Stimulated activated CD8-positive, alpha-beta memory T cell treated with anti-CD3 and anti-CD28 coated beads, Interleukin-15, amount 100 ng/mL, for 1 hour (primary cell): ENCODE measurements at places on chromosomes 2 and 18.

DNA sequence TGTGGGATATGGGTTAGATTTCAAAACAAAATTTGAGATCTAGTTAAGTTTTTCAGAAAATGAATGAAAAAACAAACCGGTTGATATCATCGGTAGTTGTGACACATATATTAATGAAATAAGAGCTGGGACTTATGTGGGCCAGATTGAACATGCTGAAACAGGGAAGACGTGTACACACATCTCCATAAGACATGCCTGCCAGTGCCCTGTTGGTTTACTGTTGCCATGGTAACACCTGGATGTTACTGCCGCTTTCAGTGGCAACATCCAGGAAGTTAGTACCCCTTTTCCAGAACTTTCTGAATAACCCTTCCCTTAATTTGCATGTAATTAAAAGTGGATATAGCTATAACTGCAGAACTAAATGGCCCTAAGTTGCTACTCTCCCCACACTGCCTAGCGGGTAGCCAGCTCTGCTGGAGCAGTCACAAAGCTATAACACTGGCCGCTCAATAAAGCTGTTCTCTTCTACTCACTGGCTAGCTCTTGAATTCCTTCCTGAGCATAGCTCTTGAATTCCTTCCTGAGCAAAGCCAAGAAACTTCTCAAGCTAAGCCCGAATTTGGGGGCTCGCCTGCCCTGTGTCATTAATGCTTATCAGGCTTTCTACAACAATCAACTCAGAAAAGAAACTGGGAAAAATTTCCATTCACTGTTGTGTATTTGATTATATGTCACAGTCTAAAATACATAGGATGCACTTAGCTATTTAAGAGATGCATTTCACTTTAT lies 776.3 kb upstream of the CDH7 start:
- DNase-seq = no peak

- DNase-seq = no peak
Measured at GRCh38 chr18:46095532-46095931, 2.6 kb downstream of the ATP5F1A start.

DNA sequence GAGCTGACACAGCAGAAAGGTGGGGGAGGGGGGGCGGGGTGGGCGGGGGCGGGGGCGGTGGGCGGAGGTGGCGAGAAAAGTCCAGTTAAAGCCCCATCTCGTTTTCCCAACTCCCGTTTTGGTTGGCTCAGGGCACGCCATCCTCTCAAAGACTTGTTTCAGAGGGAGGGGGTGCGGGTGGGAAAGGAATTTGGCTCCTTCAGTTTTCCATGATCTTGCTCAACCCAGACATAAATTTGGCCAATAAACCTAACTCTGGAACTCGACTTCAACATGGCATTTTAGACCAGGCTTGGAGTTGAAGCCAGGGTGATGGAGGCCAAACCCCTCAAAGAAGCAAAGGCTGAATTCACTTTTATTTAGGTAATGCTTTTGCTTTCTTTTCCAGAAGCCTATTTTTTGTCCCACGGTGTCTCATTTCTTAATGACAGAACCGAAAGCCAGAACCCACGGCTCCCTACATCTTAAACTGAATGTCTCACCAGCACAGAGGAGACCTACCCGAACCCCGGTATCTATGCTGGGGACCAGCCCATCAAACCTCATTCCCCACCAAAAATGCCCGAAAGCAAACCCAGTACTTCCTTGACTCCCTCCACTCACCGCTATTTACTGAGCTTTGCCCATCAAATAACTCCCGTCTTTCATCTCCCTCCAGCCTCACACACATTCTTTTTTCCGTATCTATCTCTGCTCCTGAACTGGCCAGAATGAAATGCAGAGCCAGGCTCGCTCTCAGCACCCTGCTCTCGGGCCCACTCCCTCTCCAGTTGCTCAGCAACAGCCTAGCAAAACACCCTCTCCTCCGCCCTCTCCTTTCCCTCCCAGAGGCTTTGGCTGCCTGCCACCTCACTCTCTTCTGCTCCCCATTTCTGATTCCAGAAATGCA lies 4.3 kb downstream of the IGFBP5 start:
- DNase-seq = no peak

DNA sequence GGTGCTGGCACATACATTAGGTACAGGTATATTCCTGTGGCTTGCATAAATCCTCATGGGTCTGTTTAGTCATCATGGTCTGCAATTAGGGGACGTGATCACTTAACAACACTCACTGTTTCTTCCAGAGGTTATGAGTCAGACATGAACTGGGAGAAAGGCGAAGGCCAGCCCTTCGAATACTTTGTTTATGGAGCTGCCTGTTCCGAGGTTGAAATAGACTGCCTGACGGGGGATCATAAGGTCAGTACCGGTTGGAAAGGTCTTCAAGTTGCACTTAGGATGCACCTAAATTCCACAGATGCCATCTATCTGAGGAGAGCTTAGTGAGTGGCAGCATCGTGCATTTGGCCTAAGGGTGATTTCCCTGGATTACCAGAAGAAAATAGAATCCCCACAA lies 76.9 kb downstream of the AOX1 start:
- DNase-seq = no peak

DNA sequence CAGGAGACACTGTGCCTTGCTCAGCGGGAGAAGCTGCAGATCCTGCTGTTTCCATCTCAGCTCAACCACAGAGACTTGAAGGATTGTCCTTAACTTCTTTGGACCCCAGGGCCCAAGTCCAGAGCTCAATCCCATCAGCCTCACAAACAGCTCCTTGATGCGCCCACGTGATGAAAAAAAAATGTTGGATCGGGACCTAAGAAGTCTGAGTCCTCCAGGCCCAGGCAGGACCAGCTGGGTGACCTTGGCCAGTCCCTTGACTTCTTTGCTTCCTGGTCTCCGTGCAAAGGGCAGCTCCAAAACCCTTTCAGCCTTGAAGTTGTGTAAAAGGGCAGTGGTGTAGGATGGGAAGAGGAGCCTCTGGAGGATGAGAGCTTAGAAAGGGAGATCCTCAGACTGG lies 175.5 kb downstream of the ZFP36L2 start:
- DNase-seq = no peak
